ENCODE measurements at places on chromosomes 6 and 20. TPM values are rescaled to one million over a fixed set of nuclear protein-coding genes. Genes with fewer than 3 reads are reported as not detected.

The CST3 gene
- total RNA-seq, result 3,122 TPM

The CST5 gene
- total RNA-seq, result not detected

The CPNE5 gene
- total RNA-seq, result 0.06 TPM

The RPL7L1 gene
- total RNA-seq, result 97.9 TPM

The FLOT1 gene
- total RNA-seq, result 68.3 TPM

The KCNG1 gene
- total RNA-seq, result 2.8 TPM

The SPAG4 gene
- 8.9 TPM for total RNA-seq

The ZFP57 gene
- total RNA-seq, result not detected

The FOXP4 gene
- total RNA-seq, result 7.8 TPM

The PRL gene
- not detected for total RNA-seq

The NHLRC1 gene
- total RNA-seq, result 1.9 TPM

The CFB gene
- 56.5 TPM for total RNA-seq

The ANKRD66 gene
- total RNA-seq, result not detected

The MMP24OS gene
- total RNA-seq, result 28.8 TPM

The ERVFRD-1 gene
- not detected for total RNA-seq

The FAM110A gene
- total RNA-seq, result 1.5 TPM

The MAFB gene
- total RNA-seq, result 30.5 TPM

The CYP24A1 gene
- not detected for total RNA-seq
